ENCODE measurements at places on chromosomes 6 and 20.

GRCh38 chr20:37494301-37494700 lies 26.7 kb upstream of the NNAT start:
- no peak for DNase-seq

DNA sequence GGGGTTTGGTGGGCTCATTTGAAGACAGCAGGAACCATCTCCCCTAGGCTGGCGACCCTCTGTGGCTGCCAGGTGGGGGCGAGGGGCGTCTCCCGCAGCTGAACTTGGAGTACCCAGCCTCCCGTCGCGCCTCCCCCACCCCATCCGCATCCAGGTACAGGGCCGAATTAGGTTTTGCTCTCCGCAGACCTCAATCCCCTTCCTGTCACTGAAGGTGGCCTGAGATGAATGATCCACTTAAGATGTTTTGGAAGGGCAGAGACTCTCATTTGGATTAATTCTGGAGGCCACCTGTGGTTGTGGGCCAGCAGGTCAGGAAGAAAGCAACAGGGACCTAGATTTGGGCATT lies 493 bp downstream of the CD83 start:
- DNase-seq = no peak

- no peak for DNase-seq
Observed at GRCh38 chr6:140499607-140500006, 1125.2 kb upstream of the CITED2 start.

DNA sequence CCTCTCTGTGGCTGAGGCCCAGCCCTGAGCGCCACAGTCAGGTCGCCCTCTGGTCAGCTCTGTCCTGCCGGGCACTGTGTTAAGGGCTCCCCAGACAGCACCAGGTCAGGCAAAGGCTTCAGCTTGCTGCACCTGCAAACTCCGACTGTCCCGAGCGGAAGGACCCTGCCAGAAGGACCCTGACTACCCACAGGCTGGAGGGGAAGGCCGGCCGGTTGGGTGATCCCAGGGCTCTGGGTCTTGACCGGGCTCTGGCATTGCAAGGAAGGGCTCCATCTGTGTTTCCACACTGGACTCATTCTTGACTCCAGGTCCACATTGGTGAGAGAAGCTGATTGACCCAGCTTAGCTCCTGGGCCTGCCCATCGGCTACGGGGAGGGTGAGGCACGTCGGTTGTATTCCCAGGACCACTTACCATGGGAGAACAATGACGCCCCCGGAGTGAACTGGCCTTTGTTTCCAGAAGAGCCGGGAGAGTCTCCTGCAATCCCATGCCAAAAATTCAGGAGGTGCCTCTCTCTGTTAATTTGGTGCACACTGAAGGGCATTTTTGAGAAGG lies 229.8 kb downstream of the TAF4 start:
- DNase-seq = no peak

DNA sequence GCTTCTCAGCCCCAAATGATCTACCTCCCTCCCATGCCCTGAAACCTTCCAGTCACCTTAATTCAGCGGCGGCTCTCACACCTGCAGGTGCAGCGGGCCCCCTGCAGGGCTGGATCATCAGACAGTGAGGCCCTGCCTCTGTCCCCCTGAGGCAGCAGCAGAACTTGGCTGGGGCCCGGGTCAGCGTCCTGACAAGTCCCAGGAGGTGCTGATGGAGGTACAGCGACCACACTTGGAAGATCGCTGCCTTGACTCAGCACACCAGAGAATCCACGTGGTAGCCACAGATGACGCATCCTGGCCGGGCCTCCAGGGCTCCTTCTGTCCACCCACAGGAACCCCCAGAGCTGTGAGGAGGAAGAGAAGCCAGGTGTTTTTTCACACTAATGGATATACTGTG lies 116.4 kb upstream of the THBS2 start:
- no peak for DNase-seq

GRCh38 chr6:131197716-131198115 lies 62.4 kb downstream of the AKAP7 start:
- no peak for DNase-seq

DNA sequence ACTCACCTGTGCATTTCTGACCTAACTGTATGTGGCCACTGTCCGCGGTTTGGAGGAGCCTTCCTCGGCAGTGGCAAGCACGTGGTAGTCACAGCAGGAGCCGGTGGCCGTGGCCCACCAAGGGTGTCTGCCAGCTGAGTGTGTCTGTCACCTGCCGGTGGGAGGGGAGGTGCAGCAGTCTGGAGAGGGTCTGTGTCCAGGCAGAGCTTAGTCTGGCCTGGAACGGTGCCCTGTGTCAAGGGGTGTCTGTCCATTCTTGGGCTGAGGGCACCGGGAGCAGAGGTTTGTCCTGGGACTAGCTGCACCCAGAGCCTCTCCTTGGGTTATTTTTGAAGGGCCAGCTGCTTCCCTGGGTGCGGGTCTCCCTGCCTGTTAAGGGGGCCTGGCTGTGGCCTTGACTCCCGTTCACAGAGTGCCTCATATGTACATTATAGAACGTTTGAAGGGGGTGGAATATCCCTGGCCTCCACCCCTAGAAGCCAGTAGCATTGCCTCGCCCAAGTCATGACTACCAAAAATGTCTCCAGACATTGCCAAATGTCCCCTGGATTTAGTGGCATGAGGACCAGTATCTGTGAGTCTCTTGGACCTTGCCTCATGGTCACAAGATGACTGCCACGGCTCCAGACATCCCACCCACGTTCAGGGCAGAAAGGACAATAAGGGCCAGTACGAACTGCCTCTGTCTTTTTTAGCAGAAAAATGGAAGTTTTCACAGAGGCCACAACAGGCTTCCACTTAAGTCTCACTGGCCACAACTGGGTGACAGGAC lies 5.2 kb downstream of the RBM38 start:
- DNase-seq = no peak

DNA sequence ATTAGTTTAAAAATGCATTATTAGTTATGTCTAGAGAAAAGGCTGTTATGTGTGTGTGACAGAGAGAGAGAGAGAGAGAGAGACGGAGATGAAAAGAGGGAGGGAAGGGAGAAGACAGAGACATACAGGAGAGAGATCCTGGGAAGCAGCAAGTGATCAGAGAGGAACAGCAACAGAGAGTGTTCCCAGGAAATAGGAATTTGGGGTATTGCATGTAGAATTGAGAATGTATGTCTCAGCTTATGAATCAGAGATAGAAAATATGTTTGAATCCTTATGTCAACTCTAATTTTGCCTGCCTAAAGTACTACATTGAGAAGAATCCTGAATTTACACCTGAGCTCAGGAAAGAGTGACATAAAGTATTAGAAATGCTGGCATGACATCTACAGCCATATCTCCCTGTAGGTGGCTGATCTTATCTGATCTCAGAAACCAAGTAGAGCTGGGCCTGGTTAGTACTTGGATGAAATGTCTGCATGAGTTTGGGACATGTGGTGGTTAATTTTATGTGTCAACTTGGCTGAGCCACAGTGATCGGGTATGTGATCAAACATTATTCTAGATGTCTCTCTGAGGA lies 130.6 kb downstream of the TENT5A start:
- DNase-seq = no peak

DNA sequence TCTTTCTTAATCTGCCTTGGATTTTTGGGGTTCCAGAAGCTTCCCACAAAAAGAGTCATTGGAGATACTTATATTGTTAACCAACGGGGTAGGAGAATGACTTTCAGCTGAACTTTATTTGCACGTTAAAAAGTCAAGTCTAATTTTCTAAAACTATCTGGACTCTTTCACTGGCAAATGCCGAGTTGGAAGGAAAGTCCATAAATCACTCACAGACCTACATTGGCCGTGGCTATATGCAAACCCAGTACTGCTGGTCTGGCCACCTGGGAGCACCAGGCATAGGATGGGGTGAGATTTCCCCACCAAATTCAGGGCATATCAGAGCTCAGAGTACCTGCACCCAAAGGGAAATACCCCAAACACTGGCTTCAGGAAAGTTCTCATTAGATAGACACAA lies 71.3 kb upstream of the SALL4 start:
- DNase-seq = no peak

- no peak for DNase-seq
Observed at GRCh38 chr20:11221046-11221445, 547.2 kb upstream of the JAG1 start.

DNA sequence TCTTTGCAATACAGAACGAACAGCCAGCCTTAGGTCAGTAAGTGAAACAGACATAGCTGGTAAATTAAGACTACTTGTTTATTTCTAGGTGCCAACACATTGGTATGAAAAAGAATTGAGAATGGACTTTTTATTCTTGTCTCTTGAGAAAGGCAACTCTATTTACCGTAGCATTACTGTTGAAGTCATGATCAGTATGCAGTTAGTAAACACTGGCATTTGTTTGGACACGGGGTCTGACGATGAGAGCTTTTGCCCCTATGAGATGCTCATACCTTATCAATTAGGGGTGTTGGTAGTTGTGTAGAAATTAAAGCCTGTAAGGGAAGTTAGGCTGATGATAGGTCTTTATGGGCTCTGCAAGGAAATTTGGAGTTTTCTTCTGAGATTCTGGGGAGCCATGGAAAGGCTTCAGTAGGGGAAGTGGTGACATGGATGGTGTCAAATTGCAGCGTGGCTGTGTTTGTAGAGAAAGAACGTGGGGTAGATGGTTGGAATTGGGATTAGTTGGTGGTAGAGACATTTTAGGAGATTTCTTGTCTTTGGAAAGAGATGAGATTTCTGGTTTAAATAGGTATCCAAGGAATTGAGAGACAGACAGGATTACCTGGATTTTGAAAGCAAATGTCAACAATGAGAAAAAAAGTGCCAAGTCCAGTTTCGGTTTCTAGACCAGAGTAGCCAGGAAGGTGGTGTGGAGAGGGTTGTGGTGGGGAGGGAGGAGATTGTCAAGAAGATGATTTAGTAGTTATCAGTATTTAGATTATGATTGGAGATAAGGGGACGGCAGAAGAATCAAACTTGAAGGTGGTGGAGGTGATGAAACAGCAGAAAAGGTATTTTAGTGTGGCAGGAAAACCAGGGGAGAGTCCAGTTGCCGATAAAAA lies 116.6 kb downstream of the JARID2 start:
- no peak for DNase-seq

DNA sequence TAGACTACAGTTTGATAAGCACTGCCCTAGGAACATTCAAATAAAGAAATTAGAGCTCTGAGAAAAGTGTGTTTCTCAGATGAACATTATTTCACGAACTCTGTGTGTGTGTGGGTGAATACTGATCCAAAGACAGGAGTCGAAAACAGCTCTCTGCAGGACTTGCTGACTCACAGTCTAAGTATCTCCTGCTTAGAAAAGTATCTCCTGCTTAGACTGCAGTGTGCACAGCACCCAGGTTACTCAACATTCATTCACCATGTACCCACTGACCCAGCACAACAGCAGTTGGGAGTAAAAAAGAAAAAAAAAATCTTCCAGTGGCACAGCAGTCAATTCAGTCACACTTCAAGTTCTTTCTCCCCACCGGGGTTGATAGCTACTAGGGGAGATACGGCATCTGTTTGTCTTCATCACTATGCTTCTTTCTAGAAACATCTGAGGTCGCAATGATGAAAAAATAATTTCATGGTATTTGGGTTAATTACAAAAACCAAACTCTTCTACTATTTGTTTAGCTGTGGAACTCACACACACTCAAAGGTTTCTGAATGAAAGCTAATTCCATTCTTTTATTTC lies 48.0 kb downstream of the GCLC start:
- DNase-seq = no peak

DNA sequence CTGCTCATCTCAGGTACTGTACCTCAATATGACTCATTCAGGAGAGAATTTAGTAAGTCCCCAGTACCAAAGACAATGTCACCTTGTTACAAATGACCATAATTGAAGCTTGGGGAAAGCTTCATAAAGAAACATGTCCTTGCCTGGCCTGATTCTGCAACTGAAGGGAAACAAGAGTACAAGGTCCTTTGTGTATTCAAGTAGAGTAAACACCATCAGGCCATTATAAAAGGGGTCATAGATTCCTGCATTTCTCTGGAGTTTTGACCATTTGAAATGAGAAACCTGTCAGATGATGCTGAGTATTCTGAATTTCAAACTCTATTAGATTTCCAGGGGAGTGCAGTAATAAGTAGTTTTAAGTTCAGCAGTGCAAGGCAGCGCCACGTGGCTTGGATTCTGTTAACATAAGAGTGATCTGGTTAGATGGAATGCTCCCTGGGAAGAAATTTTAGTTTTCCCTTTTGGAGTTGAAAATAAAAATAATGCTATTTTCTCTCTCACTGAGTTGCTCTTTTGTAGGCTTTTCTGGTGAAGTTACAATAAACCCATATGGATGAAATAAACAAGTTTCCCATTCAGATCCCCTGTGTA lies 1054.3 kb downstream of the EPHA7 start:
- no peak for DNase-seq

DNA sequence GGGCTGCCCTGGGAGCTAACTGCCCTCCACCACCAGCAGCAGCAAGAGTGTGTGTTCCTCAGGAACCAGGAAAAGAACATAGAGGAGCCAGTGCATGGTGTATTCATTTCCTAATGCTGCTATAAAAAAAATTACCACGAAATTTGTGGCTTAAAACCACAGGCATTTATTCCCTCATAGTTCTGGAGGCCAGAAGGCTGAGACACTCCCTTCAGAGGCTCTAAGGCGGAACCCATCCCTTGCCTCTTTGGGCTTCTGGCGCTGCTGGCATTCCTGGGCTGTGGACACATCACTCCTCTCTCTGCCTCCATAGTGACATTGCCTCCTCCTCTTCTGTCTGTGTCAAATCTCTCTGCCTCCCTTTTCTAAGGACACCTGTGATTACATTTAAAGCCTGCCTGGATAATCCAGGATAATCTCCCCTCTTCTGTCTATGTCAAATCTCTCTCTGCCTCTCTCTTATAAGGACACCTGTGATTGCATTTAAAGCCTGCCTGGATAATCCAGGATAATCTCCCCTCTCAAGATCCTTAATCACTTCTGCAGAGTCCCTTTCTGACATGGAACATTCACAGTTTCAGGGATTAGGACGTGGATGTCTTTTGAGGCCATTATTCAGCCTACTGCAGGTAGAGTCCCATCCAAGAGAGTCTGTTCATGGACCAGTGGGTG lies 54.7 kb downstream of the NDUFAF5 start:
- no peak for DNase-seq

DNA sequence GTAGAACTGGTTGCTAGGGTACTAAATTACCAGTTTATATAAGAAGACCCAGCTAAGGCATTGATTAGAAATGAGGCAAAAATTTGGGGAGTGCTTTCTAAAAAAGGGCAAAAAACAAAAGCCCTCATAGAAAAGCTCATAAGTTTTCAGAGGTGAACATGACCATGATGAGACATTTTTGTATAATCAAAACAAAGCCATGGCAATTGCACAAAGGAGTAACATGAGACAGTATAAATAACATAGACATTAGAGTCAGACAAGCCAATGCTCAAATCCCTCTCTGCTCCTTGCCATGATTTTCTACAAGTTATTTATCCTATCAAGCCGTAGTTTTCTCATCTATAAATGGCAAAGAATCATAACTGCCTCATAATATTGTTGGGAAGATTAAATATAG lies 112.2 kb upstream of the ADTRP start:
- no peak for DNase-seq
